ENCODE measurements at places on chromosomes 3 and 15. TPM values are rescaled to one million over a fixed set of nuclear protein-coding genes. Genes with fewer than 3 reads are reported as not detected.

Gene LXN
- polyA plus RNA-seq: 10.5 TPM

Gene NMNAT3
- 4.6 TPM for polyA plus RNA-seq

Gene CLDN16
- 0.05 TPM for polyA plus RNA-seq

Gene UACA
- 83.5 TPM for polyA plus RNA-seq

Gene DUOX1
- 111 TPM for polyA plus RNA-seq

Gene MEX3B
- 0.39 TPM for polyA plus RNA-seq

Gene ZNF654
- polyA plus RNA-seq: 4.3 TPM

Gene CELF6
- polyA plus RNA-seq: 1.4 TPM

Gene NMD3
- 13.3 TPM for polyA plus RNA-seq

Gene SLC6A1
- polyA plus RNA-seq: 6.9 TPM

Gene P2RY13
- polyA plus RNA-seq: 0.24 TPM

Gene INSYN1
- 12.8 TPM for polyA plus RNA-seq

Gene GOLGB1
- polyA plus RNA-seq: 11.3 TPM

Gene SAMMSON
- 0.47 TPM for polyA plus RNA-seq

Gene CHRFAM7A
- 0.16 TPM for polyA plus RNA-seq

Gene CPA3
- polyA plus RNA-seq: 0.28 TPM

Gene SI
- polyA plus RNA-seq: 0.04 TPM

Gene C3orf70
- 0.49 TPM for polyA plus RNA-seq

Gene LDHAL6B
- polyA plus RNA-seq: not detected

Gene NPAP1
- polyA plus RNA-seq: under 0.01 TPM

Gene GOLGA8O
- 0.41 TPM for polyA plus RNA-seq

Gene GABRB3
- polyA plus RNA-seq: 0.08 TPM

Gene ERICH6
- polyA plus RNA-seq: not detected

Gene DPPA4
- polyA plus RNA-seq: not detected

Gene CPN2
- polyA plus RNA-seq: 0.02 TPM

Gene IGDCC3
- polyA plus RNA-seq: under 0.01 TPM

Gene CACNA2D3
- polyA plus RNA-seq: 1.7 TPM

Gene UCN2
- 2.3 TPM for polyA plus RNA-seq

Gene DENND6A
- 6.8 TPM for polyA plus RNA-seq

Gene TEX55
- not detected for polyA plus RNA-seq

Gene LEKR1
- 0.33 TPM for polyA plus RNA-seq

Gene ROPN1B
- polyA plus RNA-seq: not detected

Gene PODXL2
- 2.5 TPM for polyA plus RNA-seq

Gene KCNAB1
- 1.3 TPM for polyA plus RNA-seq
